ENCODE measurements at places on chromosomes 7 and 10.

DNA sequence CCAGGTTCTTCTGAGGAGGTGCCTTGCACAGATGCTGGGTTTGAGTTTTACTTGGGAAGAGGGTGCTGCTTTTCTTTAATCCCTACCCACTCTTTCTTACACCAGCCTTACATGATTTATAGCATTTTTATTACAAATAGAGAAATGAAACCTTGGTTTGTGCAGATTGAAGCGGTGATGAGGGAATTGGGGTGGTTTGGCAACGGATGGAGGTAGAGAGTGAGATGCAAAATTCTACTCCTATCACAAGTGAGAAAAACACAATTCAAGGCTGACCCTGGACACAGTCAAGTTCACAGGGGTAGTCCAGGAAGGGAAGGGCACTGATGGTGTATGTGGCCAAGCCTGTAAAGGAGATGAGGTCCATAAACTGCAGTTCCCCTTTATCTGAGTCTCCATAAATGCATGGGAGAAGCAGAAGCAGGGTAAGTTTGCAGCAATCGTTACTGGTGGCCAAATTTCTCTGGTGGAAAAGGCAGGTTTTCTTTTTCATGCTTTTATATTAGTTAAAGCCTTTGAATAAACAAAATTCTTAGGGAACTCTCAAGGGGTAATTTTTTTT, 214.3 kb downstream of the JAZF1 start:
- no peak for DNase-seq

GRCh38 chr7:91922857-91923256, 17.8 kb upstream of the AKAP9 start:
- no peak for DNase-seq

DNA sequence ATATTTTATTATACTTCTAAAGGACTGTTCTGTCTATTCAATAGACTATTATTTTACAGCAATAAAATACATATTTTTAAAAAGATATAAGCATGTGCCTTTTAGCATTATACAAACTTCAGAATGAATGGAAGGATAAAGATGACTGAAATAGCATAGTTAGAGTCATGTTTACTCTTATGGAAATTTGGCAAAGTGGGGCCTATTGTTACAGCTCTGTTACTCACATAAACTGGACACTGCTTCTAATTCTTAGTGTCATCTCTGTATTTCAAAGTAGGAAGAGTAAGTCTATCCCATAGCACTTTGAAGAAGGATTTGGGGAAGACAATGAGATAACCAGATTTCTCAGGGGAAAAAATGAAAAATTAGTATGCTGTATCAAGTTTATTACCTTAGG, 168.2 kb downstream of the SKAP2 start:
- no peak for DNase-seq

- DNase-seq, result no peak
Observed at GRCh38 chr10:75593692-75594556, 162.5 kb downstream of the LRMDA start.

DNA sequence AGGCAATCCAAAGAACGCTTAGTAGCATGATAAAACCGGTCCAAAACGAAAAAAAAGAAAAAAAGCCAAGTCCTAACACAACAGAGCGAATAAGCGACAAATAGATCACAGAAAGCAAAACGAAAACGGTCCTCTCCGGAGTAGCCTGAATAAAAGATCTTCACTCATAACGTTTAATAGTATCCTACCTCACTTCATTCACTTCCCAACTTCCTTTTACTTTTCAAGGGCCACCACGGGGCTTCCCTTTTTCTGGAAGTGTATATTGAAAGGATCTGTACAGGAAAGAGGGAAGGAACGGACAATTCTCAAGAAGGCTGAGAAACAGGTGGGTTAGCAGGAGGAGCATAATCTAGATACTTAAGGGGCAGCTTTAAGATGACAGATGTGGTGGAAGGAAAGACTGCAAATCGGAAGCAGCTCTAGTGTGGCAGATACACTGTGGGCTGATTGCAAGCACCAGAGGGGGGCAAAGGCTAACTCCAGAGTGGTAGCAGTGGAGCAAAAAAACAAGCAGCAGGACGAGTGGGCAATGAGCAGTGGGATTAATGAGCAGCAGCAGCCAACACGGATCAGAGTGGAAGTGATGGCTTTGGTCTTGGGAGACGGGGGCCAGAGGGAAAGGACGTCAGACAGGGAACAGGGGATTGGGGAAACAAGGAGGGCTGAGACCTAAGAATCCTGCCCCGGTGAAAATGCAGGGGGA, 866 bp downstream of the CNOT4 start:
- DNase-seq, result peak; percentile 4

GRCh38 chr10:3832022-3832786, 47.2 kb upstream of the KLF6 start:
- no peak for DNase-seq

GRCh38 chr7:105975770-105976417, 12.8 kb downstream of the CDHR3 start:
- no peak for DNase-seq

DNA sequence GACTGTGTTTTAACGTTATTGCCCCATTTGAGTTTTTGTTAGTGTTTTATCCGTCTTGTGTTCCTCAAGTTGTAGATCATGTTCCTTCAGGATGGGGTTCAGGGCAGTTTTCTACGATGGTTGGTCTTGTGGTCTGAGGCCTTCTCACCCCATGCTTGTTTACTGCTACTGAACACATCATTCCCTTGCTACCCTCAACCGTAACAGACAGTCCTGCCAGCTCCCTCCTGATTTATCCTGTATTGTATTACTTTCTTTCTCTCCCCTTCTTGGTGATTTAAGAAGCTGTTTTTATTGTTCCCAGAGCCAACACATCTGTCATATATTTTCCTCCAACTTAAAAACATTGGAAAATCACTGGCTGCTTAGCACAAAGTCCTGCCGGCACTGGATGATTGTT, 719.8 kb downstream of the INHBA start:
- no peak for DNase-seq

DNA sequence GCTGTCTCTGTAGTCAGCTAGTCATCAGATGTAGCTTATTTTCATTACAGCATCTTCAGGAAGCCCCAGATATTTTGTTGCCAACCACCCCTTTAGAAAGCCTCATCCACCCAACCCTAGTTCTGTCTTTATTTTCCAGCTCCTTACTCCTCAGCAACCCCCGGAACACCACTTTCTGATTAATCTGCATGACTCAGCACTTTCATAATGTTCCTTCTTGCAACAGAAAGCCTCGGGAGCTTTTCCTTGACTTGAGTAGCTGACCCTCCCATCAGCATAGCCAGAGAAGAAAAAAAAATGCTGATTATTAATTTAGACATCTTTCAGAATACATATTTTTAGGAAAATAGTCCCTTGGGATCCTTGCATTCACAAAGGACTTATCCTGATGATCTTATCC, 244.0 kb upstream of the CXCL12 start:
- DNase-seq, result no peak

- no peak for DNase-seq
Observed at GRCh38 chr10:3811291-3811870, 26.4 kb upstream of the KLF6 start.

DNA sequence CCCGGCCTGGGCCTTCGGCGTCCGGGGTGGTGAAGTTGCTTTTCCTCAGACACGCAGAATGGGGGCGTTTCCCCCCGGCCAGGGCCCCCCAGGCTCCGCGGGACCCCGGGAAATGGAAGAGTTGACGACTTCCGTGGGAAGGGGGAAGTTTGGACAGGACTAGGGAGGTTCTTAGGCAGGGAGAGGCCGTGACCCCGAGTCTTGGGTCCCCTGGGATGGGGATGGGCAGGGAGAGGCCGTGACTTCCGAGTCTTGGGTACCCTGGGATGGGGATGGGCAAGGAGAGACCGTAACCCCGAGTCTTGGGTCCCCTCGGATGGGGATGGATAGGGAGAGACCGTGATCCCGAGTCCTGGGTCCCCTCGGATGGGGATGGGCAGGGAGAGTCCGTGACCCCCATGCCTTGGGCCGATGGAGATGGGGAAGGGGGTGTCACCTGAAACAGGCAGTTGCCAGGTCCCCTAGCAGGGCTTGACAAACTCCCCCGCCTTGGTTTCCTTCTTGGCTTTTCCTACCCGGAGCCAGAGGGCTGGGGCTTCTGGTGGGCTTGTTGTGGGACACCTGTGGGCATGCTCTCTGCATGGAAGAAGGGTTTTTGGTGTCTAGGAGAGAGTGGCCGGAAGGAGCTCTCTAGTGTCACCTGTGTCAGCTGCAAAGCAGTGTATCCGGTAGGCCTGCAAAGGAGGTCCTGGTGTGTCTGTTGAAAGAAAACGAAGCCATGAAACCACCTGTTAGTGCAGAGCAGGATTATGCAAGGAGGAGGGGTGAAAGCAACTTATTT, 1.1 kb downstream of the TRRAP start:
- DNase-seq, result peak; percentile 47

DNA sequence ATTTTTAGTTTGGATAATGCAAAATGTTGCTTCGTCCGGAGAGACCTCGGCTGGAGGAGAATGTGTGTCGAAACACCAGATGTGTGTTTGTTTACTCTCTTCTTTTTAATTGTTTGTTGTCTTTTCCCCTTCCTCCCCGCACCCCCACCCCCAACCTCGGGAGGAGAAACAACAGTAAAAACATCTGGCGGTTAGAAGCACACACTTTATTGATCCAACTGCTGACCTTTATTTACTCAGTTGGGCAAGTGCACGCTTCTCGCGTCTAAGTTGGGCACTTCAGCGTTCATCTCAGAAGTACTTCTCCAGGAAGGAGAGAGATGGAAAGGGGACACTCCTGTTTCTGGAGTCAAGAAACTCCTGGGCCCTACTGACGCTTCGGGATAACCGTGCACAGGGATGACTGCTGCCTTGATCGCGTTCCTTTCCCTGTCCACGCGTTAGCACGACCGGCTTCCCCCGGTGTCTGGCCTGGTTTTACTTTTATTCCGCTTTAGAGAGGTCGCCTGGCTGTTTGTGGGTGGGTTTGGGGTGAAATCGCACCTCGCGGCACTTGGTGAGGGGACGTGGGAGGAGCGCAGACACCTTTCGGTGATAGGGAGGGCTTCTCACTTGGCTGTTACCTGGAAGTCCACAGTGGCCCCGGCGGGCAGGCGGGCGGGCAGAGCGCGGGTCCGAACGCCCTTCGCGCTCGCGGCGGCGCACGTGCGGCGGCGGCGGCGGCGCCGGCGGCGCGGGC, 168.3 kb upstream of the PPP1R3A start:
- no peak for DNase-seq

- no peak for DNase-seq
Observed at GRCh38 chr7:93018716-93019115, 99.1 kb downstream of the SAMD9 start.

DNA sequence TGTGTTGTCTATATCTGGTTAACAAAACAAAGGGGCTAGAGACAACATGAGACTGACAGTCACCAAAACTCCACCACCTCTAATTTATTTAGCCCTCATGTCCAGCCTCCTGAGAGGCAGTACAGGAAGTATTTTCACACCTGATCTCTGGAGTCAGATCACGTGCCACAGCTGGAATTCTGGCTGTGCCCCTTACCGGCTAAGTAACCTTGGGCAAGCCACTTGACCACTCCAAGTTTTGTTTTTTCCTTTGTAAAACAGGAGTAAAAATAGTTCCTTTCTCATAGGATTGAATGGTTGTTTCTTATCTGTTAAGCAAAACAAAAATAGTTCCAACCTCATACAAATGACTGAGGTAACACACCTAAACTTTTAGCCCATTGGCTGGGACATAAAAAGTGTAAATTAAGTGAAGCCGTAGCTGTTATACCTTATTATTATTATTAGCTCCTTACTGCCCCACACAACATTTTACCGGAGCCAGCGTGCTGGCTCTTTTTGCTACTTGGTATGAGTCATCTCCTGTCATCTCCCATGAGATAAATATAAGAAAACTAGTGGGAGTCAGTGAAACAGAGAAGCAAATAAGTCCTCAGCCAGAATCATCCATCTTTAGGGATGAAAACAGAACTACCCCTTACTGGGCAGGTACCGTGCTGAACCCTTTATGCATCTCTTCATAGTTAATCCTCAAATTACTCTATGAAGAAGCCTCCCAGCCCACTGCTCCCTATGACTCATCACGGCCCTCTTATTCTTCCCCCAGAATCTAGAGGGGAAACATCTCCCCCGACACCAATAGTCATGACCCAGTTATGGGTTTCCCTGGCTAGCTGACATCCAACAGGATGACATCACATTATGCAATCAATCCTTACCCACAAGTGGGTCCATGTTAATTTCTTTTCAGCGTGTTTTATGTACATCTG, 44.9 kb downstream of the PPP1R3C start:
- no peak for DNase-seq

DNA sequence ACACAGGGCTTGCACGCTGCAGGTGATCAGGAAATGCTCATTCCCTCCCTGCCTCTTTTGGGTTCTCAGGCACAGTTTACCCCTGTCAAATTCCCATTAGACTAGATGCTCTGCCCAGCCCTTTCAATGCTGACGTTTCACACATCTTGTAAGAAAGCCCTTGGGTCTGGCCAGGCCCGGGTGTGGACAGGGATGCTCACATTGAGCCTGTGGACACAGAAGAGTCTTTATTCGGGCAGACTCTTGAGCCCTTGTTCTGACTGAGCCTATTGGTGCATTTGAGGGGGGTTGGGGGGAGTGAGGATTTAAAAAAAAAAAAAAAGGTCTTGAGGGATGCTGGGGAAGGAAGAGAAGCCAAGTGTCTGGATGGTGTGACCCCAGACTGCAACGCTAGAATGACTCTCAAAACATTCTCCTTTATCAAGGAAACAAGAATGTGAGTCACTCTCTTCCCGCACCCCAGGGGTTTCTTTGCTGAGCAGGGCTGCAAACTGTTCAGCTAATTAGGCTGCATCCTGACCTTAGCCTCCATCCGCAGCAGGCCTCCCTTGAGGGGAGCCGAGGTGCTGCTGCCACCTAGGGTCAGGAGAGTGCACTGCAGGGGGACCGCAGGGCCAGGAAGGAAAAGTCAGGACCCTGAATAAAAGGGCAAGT, 53.6 kb upstream of the TMEM72 start:
- DNase-seq, result peak; percentile 30

- no peak for DNase-seq
Observed at GRCh38 chr7:80312139-80312661, 177.6 kb downstream of the GNAI1 start.

GRCh38 chr7:46886669-46887374, 695.1 kb downstream of the TNS3 start:
- DNase-seq, result no peak

DNA sequence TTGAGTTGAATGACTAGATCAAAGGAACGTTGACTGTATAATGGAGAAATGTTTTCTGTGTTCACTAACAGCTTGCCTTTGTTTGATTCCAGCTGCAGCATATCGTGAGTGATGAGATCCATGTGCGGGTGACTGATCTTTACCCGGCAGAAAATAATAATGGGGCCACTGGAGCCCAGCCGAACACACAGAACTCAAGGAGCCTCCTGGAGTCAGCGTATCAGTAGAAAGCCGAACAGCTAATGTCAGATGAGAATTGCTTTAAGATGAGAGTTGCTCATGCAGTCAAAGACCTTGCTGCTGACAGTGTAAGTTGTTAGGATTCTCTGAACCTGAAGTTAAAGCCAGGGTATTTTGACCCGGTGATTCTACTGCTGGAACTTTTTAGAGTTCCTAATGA, 34.3 kb upstream of the MTPAP start:
- DNase-seq, result no peak

GRCh38 chr10:72219235-72219814, 3.2 kb upstream of the ASCC1 start:
- DNase-seq, result no peak

- DNase-seq, result no peak
Observed at GRCh38 chr7:125046767-125047166, 117.1 kb upstream of the POT1 start.

All from stimulated activated CD8-positive, alpha-beta memory T cell treated with anti-CD3 and anti-CD28 coated beads, Interleukin-12 subunit alpha, Interleukin-12 subunit beta, amount 100 ng/mL, for 1 hour (primary cell).